Activated CD8-positive, alpha-beta memory T cell treated with anti-CD3 and anti-CD28 coated beads for 1 hour (primary cell): ENCODE measurements at places on chromosomes 11 and 22.

- no peak for DNase-seq
Measured at GRCh38 chr11:114321621-114322257, 25.5 kb downstream of the NNMT start.

DNA sequence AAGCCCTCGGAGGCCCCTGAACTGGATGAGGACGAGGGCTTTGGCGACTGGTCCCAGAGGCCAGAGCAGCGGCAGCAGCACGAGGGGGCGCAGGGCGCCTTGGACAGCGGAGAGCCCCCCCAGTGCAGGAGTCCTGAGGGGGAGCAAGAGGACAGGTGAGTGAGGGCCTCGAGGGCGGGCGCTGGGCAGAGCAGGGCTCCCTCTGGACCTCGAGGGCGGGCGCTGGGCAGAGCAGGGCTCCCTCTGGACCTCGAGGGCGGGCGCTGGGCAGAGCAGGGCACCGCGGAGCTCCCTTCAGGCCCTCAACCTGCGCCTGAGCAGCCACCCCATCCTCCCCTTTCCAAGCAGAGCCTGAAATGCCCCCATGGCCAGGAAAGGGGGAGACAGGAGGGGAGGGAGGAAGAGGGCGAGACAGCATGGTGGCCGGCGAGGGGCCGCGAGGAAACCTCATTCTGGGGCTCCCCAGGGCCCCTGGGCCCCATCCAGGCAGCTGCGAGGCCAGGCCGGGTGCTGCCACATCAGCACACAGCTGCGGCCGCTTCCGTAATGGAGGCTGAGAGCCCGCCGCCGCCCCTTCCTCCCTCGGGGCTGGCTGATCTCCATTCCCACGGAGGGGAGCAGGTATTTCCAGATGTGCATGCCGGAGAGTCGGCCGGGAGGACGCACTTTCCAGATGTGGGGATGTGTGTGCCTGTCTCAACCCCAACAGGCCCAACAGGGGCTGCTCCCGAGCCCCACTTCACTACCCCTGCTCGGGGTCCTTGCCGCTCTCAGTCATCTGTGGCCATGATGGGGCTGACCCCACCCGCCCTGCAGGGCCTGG, 10.0 kb downstream of the PRR33 start:
- DNase-seq = no peak

GRCh38 chr11:7520011-7520942, 6.5 kb downstream of the PPFIBP2 start:
- DNase-seq = no peak

DNA sequence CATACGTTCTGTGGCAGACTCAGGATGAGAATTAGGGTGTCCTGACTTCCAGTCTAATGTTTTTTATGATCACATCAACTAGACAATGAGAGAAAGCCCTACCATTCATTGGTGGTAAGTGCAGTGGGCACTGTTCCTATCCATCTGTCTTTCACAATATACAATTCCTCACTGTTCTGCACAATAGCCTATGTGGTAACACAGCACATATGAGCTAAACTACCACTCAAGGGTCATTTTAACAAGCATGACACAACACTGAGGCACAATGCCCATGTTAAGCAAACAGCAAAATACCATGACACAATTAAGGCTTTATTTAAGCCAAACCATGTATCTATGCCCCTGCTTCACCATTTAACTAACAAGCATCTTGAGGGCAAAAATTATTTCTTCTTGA, 52.3 kb downstream of the SIK3 start:
- DNase-seq = no peak

- DNase-seq = no peak
Measured at GRCh38 chr11:1107316-1108245, 32.9 kb downstream of the MUC2 start.

DNA sequence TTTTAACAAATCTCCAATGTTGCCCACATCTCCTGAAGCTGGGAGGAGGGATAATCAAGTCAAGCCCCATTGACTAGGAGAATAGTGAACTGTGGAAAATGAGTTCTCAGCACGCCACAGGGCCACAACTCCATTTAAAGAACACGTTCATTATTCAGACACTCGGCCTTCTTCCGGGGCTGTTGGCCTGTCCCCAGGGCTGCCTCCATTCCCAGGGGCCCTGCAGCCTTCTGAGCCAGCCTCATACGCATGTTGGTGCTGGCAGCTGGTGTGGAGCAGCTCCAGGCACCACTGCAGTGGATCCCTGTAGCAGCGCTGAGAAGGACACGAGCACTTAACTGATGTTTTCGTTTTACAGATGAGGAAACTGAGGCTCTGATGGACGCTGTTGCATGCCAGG, 87.5 kb upstream of the RCN1 start:
- DNase-seq = no peak

DNA sequence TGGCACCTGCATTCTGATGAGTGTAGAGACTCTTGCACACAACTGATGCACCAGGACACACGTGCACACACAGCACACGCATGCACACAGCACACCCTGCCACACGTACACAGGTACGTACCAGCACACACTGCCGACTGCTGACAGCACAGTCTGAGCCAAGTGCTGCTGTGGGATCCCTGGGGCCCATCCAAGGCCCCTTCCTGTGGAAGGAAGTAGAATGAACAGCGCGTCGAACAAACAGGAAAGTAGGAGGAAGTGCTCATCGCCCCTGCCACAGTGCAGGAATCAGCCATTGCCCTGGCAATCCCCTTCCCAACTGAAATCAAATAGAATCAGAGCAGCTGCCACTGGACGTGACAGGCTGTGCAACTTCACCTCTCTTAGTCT, 57.9 kb downstream of the CD82 start:
- DNase-seq = no peak

DNA sequence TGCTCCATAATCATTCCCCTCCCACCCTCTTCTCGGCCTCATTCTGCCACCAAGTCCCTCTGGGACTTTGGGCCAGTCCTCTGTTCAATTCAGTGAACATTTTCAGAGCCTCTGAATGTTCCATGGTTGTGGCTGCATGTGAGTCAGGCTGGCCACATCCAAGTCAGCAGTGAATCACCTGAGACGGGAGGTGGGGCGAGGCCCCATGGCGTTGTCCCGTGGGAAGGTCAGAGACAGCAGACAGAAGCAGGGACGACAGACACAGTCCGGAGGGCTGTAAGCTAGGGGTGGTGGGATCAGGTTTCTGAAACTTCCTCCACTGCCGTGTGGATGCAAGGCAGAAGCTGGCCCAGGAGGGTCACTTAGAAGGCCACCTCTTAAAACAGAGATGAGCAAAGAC, 324.8 kb downstream of the MN1 start:
- no peak for DNase-seq

DNA sequence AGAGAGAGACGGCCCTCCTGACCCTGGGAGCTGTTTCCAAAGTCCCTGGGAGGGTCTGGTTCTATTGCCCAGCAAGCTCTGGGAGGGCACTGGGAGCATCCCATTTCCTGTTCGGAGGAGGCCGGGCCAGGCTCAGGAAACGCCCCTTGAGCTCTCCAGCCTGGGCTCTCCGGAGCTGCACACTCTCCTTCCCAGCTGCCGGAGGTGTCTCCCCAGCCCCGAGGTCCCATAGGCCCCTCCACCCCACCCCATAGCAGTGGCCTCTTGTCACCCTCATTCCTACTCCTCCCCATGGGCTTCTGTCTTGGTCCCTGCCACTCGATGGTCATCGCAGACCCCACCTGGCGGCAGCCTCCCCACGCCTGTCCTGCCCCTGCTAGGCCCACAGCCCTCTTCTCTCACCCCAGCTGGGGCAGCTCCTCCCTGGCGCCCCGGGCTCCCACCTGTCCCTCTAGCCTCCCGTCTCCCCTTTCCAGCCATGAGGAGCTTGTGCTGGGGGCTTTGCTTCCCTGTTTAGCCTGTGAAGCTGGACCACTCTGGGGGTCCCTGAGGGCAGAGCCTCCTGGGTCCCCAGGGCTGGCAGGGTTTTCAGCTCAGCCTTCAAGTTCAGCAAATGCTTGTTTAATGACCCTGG, 2.8 kb downstream of the TSPAN32 start:
- DNase-seq = no peak

DNA sequence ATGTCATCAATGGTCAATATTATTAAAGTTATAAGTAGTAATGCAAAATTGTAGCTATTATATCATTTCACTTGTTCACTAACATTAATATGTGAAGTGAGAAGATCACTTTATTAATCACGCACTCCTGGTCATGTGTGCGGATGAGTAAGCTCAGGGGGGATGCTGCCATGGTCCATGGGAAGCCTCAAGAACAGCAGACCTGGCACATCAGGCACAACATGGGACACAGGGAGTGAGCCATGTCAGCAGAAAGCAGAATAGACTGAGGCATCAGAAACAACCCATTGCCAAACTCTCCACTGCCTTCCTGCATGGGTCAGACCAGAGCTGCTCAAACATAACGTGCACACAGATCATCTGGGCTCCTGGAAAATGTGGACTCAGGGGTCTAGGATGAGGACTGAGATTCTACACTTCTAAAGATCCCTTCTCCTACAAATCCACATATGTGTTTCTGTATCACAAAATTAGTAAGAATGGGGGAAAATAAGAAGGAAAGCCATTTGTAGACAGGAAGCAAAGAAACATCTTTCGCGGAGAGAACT, 63.8 kb upstream of the VPREB1 start:
- DNase-seq = no peak

DNA sequence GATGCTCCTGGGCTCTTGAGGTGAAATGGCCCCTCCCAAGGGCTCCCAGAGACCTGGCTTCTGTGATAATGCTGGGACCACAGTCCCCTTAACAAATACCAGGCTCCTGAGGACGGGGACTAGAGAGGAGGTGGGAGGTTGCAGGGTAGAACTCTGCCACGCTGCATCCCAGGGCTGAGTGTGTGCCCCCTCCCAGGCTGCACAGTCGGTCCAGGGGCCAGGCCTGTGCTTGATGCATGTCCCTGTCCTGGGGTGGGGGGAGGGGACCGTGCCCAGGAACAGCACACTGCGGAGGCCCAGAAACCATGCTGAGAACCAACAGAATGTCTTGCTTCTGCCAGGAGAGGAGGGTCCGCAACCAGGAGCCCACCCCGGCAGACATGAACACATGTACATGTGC, 9.3 kb downstream of the CSF2RB start:
- DNase-seq = no peak

DNA sequence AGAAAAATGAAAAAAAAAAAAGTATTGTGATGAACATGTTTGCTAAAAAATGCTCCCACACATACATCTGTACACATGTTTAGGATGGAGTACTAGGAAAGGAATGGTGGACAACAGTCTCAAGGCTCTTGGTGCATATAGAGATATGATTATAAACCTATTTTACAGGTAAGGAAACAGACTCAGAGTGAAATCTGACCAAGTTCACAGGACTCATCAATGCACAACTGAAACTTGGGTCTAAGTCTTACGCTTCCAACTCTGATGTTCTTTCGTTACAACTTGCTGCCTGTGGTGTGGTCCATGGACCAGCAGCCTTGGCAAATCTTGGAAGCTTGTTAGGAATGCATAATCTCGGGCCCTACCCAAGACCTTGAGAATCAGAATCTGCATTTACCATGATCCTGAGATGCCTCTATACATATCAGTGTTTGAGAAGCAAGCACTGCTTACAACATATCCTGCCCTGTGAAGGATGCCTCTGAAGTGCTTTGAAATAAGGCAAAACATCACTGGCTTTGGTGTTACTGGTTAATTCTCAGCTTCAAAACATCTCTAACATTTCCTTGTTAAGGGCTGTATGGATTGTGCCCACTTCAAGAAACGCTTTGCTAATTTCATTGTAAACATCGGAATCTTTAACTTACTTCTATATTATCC, 39.9 kb upstream of the NUP160 start:
- DNase-seq = no peak

GRCh38 chr11:108483163-108483562, 15.0 kb downstream of the POGLUT3 start:
- DNase-seq = no peak

- DNase-seq = no peak
Measured at GRCh38 chr11:117862019-117862725, 14.3 kb downstream of the FXYD6 start.

DNA sequence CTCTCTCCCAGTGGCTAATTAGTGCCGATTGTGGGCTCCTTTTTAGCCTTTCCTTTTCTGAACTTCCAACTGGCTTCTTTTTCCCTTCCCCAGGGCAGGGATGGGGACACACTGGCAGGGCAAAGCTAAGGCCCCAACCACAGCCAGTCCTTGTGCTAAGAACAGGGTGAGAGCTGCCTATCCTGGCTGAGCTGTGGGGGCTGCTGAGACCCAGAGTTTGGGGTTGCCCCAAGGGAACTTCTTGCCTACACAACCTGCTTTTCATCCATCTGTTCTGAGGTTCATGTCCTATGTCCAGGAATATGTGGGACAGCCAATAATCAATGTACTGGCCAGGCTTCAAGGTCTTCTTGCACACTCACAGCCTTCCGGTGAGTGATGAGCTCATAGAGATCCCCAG, 10.0 kb upstream of the TPBGL start:
- DNase-seq = no peak

GRCh38 chr11:61968758-61969390, 1.4 kb upstream of the FTH1 start:
- DNase-seq = no peak

DNA sequence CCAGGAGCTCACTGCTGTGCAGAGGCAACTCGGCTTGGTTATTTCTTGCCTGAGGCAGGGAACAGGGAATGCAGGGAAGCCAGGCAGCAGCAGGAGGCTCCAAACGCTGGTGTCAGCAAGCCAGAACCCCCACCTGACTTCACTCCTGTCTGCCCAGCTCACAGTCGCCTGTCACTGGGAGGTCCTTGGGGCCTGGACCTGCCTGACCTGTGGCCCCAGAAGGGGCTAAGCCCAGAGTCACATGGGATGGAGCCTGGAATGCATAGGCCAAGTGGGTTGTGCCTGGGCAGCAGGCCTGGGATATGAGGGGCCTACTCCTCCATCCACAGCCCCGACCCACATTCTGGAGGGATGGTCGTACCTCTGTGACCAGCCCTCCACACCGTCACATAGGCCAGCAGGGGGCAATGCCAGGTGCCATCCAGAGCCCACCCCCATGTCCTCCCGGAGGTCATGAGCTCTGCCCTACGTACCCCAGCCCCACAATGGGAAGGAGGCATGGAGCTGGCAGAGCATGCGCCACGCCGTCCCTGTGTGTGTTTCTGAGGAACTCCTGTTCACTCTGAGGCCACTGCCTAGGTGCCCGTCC, 5.2 kb downstream of the RASSF7 start:
- DNase-seq = no peak

- no peak for DNase-seq
Measured at GRCh38 chr11:60771879-60772525, 13.1 kb upstream of the MS4A10 start.

GRCh38 chr11:46675288-46675851, 25.0 kb downstream of the ARHGAP1 start:
- DNase-seq = no peak
